ENCODE measurements at places on chromosomes 16 and 17.

GRCh38 chr17:10772425-10773380 lies 31.2 kb downstream of the TMEM238L start:
- peak; percentile 7 for DNase-seq

- peak; percentile 53 for DNase-seq
Observed at GRCh38 chr17:7136266-7136877, 21.8 kb upstream of the ASGR2 start.

DNA sequence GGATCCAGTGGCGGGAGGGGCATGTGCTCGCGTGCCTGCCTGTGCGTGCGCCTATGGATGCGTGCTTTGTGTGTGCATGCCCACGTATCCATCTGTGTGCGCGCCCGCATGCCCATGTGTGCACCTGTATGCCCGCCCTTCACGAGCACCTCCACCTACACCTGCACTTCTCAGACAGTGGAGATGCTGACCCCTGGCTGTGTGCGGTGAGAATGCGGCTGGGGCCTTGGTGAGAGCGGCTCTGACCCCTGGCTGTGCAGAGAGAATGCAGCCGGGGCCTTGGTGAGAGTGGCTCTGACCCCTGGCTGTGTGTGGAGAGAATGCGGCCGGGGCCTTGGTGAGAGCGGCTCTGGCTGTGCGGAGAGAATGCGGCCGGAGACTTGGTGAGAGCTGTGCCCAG lies 33.9 kb downstream of the AXIN1 start:
- no peak for DNase-seq

DNA sequence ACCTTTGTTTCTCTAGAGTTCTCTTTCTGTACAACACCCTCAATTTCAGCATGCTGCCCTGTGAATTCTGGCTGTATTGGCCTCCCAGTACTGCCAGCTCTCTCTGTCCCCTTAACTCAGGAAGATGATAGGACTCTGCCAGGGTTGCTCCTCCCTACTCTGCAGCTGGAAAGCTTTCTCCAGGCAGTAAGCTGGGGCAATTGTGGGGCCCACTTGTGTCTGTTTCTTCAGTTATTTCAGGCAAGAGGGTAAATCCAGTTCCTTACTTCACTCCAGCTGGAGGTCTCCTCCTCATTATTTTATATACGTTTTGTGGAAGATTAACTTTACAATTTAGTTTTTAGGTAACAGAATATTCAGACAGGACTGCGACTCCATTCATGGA lies 9.9 kb downstream of the C17orf100 start:
- DNase-seq, result no peak

DNA sequence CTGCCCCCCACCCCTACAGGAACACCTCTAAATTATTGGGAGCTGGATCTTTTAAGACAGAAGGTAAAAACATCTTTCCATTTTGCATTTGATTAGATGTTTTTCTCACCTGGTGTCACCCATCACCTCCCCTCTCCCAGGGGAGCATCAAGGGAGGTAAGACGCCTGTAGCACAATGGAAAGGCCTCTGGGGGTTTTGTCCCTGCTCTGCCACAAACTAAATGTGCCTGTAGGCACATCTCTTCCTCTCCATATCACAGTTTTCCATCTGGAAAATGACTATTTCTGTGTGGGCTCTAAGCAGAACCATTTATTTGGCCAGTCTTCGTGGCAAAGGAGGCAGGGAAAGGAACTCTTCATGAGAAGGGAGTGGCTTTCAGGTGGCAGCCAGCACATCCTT lies 76.6 kb downstream of the GNAO1 start:
- no peak for DNase-seq

GRCh38 chr17:1494203-1494602 lies 1.7 kb upstream of the MYO1C start:
- DNase-seq, result no peak

- no peak for DNase-seq
Observed at GRCh38 chr16:88870608-88871348, 4.3 kb upstream of the PABPN1L start.

GRCh38 chr17:66426397-66427033 lies 124.1 kb downstream of the PRKCA start:
- DNase-seq, result peak; percentile 32

DNA sequence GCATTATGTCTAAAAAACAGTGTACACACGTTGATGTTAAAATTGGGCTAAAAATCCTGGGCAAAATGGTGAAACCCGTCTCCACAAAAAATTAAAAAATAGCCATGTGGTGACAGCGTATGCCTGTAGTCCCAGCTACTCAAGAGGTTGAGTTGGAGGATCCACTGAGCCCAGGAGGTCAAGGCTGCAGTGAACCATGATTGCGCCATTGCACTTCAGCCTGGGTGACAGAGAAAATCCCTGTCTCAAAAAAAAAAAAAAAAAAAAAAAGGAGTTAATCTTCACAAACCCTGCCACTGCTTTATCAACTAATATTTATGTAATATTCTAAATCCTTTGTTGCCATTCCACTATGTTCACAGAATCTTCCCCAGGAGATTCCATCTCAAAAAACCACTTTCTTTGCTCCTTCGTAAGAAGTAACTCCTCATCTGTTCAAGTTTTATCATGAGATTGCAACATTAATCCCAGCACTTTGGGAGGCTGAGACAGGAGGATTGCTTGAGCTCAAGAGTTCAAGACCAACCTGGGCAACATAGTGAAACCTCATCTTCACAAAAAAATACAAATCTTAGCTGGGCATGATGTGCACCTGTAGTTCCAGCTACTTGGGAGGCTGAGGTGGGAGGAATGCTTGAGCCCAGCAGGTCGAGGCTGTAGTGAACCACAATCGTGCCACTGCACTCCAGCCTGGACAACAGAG lies 1.9 kb upstream of the C16orf87 start:
- no peak for DNase-seq

GRCh38 chr17:57626520-57627210 lies 118.4 kb downstream of the CCDC182 start:
- no peak for DNase-seq

GRCh38 chr16:20969386-20969785 lies 68.8 kb downstream of the LYRM1 start:
- DNase-seq, result no peak

DNA sequence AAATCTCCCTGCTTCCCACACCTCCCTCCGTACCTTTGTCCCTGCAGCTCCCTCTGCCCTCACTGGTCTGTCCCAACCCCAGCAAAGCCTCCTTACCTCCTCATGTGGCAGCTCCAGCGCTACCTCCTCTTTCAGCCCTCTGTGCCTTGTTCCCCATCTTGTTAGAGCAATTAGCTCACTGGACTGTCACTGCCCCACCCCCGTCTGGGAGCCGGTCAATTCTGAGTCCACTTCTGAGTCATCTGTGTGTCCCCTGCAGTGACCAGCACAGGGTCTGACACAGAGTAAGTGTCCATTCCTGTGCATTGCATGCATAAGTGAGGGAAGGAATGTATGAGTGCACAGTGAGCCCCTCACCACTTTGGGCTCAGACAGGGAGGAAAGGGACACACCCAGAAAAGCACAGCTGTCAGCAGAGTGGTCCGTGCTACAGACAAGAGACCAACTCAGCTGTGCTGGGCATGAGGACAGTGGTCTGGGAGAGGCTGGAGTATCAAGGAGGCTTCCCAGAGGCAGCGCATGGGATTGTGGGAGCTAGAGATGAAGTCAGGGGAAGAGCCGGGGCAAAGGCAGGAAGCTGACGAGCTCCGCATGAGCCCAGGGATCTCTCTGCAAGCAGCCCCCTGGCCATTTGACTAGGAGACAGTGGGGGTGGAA lies 45.9 kb downstream of the PITPNM3 start:
- DNase-seq, result peak; percentile 34

DNA sequence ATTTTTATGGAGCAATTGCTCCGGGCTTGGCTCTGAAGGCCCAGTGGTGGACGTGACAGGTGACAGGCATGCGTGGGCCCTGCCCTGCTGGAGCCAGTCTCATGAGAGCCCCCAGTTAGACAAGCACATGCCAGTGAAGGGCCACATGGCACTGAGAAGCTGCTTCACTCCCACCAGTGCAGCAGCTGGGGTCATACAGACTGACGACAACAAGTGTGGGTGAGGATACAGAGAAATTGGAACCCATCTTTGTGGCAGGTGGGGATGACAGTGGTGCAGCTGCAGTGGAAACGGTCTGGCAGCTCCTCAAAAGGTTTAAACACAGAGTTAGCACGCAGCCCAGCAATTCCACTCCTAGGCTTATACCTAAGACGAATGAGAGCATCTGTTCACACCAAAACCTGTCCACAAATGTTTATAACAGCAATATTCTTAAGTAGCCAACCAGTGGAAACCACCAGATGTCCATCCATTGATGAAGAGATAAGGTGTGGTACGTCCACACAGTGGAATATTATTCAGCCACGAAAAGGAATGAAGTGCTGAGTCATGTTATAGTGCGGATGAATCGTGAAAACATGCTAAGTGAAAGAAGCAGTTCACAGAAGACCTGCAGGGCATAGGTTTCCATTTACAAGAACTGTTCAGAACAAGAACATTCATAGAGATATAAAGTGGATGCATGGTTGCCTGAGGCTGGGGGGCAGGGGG lies 12.5 kb upstream of the CIBAR2 start:
- DNase-seq, result no peak

- DNase-seq, result no peak
Observed at GRCh38 chr16:71867939-71868338, 16.0 kb downstream of the ZNF821 start.

DNA sequence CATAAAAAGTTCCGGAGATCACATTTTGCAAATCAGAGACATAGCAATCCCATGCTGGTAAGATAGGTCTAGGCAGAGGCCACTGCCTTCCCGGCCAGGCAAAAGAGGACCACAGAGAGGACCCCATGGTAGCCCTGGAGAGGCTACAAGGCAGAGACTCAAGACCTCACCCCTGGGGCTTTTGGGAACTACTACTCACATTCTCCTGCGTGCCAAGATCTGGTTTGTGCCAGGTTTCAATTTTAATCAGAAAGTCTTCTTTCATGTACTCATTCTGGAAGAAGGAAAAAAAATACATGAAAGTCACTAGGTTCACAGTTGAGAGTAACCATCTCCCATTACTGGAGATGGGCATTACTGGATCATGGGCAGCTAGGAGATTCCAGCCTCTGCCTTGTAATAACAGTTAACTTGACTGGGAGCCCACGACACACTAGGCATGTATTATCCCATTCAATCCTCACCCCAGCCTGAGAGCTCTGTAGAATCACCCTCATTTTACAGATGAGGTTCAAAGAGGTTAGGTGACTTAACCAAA lies 21.2 kb downstream of the PITPNA start:
- no peak for DNase-seq

DNA sequence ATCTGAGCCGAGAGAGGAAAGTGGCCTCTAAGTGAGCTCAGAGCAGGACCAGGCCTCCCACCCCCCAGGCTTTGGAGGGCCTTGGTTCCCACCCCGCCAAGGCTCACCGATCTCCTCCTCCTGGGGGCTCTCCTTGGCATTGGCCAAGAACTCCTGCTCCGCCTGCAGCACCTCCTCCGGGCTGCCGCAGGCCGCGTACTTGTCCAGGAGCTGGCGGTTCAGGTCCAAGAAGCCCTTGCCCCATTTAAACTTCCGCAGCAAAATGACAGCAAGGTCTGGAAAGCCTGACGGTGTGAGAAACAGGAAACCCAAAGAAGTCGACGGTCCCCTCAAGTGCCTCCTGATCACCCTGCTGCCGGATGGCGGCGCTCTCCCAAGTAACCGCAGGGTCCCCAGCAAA lies 1.7 kb downstream of the TSR3 start:
- no peak for DNase-seq

DNA sequence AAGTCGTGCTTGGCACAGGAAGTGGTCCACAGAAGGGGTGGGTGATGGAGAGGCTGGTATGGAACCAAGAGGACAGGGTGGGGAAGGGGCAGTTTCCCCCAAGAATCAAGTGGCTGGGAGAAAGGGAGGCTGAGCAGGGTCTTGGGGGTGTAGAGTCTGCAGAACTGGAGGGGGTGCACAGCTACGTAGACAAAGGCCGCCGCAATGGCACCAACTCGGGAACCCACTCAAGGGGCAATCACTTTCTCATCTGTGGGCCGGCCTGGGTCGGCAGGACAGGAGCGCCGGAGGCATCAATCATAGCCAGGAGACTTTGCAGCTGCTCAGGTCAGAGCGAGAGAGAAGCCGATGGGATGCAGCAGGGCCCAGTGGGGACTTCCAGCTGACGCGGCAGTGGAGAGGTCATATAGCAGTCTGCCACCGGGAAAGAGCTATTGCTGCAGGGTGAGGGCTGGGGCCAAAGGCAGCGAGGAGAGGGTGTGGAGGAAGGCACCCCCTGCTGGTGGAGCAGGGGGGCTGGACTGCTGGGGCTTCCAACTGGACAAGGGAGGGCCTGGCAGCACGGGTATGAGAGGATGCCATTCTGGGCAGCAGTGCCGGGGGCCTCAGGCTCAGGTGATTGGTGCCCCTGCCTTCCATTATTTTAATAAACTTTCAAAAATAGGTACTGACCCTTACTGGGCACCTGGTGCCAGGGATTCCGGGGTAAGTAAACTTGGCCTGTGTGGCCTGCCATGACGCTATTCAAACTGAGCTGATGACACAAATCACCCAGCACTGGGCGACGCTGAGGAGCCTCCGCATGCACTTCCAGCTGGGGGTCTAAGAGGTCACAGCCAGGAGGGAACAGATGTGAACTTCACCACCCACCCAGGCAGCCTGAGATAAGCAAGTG lies 52.5 kb upstream of the MTSS2 start:
- DNase-seq, result peak; percentile 67

DNA sequence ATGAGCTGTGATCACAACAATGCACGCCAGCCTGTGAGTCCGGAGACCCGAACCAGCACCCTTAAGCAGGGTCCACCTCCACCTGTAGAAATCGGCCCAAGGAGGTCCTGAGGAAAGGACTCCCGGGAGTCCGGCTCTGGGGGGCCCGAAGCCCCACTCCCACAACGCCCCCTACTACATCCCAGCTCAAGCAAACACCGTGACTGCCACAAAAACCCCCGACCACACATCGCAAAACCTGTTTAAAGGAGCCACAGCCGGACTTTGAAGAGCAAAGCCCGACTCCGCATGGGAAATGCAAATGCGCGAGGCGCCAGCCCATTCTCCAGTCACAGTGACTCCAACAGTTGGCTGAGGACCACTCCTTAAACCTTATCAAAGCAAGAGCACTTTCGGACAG lies 682.4 kb downstream of the KCNJ18 start:
- no peak for DNase-seq

- no peak for DNase-seq
Observed at GRCh38 chr17:29791336-29792080, 138.5 kb downstream of the SSH2 start.

DNA sequence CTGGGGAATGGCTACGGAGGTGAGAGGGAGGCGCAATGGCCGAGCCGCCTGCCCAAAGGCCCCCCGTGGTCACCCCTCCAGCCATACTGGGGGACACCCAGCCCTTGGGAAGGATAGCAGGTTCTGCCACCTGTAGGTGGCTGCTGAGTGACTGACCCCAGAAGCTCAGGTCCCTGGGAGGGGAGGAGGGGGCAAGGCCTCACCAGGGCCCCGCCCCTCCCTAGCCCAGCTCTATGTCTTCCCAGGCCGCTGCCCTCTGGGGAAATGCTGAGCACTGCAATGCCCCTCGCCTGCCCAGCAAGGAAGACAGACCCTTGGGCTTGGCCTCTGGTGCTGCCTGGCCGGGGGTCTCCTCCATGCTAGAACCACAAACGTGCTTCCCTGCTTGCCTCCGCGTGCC lies 11.4 kb upstream of the CLDN9 start:
- DNase-seq, result no peak

GRCh38 chr16:72974142-72974769 lies 73.7 kb downstream of the ZFHX3 start:
- no peak for DNase-seq

Measured in fibroblast of skin of back (primary cell).